ENCODE measurements at places on chromosomes 5 and 9.

DNA sequence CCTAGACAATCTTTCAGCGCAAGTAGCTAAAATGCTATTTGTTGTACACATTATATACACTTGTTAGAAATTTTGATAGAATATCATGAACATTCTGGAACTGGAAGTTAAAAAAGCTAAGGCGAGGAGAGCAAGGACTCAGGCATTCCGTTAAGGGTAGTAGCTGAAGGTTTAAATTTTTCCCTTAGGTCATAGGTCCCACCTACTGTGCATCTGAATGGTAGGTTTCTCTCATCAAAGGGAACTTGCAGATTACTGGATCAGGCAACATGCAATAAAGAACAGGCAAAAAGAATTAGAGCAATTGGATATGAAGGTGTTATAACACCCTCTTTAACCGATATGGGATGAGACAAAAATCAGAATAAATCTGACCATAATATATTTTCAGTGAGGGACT, 32.8 kb downstream of the TMEM161B start:
- DNase-seq, result no peak

GRCh38 chr5:81315336-81315735, 13.9 kb downstream of the ZCCHC9 start:
- DNase-seq, result no peak

- no peak for DNase-seq
Observed at GRCh38 chr5:139164020-139164419, 34.1 kb downstream of the SIL1 start.

GRCh38 chr9:36398745-36399144, 1.3 kb downstream of the RNF38 start:
- DNase-seq, result no peak

DNA sequence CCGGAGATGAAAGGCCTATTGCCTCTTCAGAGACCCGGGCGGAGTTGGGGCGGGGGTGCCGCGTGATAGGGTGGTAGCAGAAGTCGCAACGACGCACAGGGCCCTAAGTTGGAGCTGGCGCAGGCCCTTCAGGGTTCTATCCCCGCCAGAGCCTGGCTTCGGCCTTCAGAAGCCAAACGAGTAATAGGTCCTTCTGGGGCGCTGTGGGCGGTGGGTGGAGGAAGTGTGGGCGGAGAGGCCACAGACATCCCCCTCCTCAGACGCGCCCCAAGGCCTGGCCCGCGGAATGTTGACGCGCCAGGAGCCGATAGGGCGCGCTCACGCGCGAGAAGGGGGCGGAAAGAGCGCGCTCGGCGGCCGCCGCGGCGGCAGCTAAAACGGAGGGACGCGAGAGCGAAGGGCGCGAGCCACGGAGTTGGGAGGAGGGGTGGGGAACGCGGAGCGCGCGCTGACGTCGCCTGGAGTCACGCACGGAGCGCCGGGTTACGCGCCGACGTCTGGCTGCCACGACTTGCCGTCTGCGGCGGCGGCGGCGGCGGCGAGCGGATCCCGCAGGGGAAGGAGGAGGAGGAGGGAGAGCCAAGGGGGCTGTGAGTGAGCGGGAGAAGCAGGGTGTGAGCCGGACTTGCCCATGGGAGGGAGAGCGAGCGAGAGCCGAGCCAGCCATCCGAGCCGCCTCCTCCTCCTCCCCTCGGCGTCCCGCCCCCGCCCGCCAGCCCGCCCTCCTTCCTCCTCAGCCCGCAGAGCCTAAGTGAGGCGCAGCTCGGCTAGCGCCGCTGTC, 6.4 kb upstream of the PURA start:
- peak; percentile 96 for DNase-seq

DNA sequence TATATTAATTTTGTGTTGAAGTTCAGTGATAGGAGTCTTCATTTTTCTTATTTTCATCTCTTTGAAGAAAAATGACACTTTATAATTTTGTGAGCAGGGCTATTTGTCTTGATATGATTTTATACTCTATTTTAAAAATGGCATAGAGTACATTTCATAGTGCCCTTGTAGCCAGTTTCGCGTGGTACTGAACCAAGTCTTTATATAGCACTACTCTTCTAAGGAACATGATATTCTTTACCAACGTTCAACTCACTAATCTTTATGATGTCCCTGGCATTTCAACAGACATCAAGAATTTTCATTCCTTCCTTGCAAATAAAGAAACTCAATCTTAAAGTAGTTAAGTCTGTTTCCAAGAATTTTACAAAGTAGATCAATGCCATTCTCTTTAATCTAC, 41.5 kb upstream of the HOMER1 start:
- DNase-seq, result no peak

DNA sequence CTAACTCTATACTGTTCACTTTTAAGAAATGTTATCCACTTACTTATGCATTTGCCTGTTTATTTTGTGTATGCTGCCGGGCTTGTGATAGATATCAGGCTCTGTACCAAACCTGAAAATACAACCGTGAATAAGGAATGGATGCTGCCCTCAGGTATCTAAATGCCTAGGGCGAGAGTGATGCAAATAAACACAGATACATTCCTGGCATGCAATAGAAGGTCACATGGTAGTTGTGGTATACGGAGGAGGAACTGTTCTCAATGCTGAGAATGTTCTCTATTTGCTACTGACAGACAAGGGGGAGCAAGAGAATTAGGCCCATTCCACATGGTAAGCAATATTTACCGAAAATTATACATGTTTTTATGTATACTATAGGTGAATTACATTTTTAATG, 227.8 kb downstream of the ICE1 start:
- no peak for DNase-seq

DNA sequence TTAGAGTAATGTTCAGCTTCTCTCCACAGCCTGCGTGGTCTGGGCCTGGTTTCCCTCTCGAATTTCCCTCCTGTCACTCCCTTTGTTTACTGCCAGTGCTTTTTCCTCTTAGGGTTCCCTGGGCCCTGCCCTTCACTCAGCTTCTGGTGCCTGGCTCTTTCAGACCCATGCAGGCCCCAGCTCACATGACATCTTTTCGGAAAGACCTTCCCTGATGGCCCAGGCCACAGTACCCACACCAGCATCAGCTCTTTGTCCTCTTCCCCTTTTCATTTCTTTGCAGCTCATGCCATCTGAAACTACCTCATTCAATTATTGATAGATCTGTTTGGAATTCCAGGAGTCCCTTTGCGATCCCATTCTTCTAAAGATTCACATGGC, 68.1 kb upstream of the ABL1 start:
- DNase-seq, result no peak

DNA sequence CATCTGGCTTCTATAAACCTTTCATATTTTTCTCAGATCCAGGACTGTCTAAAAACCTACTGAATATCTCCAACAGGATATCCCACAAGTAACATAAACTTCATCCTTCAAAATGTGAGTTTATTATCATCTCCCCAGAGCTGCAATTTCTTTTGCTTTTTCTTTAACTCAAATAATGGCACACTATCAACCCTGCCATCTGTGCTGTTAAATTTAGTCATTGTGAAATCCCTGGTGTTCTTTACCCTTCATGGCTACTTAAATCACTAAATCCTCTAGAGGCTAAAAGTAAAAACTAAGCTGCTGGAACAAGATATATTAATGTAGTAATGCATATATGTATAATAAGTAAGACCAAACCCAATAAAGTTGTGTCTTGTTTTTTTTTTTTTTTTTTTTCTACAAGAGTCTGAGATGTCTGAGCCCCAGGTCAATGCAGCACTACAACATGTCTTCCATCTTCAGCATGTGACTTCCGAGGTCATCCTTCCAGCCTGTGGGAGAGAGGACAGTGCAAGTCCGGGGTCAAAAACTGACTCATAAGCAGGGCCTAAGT, 362.9 kb downstream of the ADGRV1 start:
- peak; percentile 74 for DNase-seq

GRCh38 chr5:470961-471749, 28.2 kb downstream of the EXOC3 start:
- DNase-seq, result no peak

GRCh38 chr9:115050002-115050490, 67.9 kb downstream of the TNC start:
- DNase-seq, result no peak

DNA sequence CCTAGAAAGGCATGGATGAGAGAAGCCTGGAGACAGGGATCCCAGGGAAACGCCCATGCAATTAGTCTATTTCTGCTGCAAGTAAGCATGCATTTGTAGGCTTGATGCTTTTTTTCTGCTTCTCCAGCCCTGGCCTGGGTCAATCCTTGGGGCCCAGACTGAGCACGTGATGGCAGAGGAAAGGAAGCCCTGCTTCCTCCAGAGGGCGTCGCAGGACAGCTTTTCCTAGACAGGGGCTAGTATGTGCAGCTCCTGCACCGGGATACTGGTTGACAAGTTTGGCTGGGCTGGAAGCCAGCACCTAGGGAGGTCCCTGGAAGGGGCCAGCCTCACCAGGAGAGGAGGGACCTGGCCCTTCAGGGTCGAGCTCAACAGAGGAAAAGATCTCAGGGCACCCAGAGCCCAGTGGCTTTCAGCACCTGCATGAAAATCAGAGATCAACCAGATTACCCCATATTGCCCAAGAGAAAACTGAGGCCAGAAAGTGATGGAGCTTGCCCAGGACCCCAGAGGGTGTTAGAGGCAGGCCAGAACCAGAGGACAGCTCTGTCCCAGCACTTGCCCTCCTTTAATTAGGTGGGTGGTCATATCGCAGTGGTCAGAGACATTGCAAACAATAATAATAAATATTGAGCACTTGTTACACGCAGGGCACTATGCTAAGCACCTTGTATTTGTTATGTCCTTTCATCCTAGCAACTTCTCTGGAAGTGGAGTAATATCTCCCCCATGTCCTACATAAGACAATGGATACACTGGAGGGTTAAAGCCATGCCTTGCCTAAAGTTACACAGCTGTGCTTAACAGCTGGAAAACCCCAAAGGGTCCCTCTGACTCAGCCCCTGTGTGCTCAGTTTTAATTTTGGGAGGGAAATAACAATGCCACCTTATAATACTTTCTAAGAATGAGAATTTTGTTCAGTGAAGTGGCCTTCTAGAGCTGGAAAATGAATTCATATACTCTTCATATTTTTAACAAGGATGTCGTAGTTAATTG, 67.1 kb downstream of the KLF4 start:
- peak; percentile 59 for DNase-seq

GRCh38 chr5:123673107-123673506, 161.1 kb downstream of the CSNK1G3 start:
- DNase-seq, result peak; percentile 23

DNA sequence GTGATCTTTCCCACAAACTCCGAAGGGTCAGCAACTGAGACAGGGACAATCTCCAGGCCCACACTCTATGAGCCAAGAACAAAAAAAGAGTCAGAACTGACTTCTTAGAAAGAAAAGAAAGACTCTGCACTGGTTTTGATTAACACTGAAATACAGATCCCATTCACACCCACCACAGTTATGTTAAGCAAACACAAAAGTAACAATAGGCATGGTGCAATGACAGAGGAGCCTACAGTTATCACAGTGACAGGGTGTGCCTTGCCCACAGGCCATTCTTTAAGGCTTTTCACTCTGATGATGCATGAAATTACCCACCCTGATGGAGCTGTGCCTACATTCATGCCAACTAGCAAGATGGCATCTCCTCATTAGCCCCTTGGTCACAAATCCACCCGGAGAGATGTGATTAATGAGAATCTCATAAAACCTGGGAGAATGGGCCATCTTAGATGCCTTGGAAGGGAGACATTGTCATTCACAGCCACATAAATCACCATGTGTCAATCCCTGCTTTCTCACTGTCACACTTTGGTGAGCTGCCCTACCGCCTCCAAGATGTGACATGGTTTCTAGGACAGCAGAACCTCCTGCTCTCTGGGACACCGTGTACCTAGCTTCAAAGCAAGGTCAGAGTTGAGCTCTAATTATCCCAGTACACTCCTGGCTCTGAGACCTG, 27.6 kb upstream of the FSTL4 start:
- peak; percentile 7 for DNase-seq

- peak; percentile 73 for DNase-seq
Observed at GRCh38 chr5:76337953-76338451, 65.1 kb upstream of the IQGAP2 start.

GRCh38 chr5:64619609-64620008, 70.7 kb upstream of the SHISAL2B start:
- no peak for DNase-seq

- no peak for DNase-seq
Observed at GRCh38 chr5:135212361-135213026, 178.5 kb upstream of the PITX1 start.

- no peak for DNase-seq
Observed at GRCh38 chr5:127313847-127314473, 23.4 kb downstream of the MEGF10 start.

Data from brain (organoid and tissue), 16 donors.